SHP77 treated with DMSO at 0.1 percent for 48 hours (cell line): ENCODE measurements at places on chromosomes 2 and 18.

GRCh38 chr2:224319750-224320149 lies 82.2 kb downstream of the FAM124B start:
- DNase-seq = no peak

DNA sequence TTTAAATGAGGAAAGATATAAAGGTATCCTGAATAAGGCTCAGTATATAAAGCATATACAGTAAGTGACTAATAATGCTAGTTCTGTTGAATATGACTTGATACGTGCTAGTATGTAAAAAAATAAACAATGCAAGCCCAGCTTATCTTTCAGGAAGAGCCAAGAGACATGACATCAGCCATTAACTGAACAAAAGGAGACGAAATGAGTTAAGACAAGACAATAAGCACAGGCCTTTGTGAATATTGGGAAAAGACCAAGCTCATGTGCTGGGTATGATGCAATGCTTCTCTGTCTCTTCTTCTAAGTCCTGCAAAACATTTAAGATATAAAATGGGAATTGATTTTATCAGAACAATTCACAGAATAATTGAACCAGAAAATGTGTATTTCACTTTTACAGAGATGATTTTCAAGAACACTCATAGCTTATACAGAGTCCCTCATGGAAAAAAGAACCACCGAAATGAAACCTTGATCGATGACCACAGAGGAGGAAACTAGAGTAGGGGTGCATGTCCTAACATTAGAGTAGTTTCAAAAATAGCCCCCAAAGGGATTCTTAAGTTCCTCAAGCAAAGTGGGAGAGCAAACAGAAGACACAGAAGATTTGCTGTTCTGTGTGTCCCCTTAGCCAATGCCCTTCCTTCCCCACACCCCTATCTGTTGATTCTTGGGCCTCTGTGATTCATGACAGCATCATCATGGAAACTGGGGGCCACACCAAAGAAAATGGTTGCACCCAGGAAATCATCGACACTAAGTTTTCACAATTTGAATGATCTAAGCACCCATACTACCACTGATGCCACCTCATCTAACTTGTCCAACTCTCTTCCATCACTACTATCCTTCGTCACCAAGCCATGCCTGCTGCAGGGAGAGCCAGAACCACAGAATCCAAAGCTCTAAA lies 68.0 kb upstream of the CRIM1 start:
- no peak for DNase-seq

- no peak for DNase-seq
These were observed 5.8 kb upstream of the PRELID3A start for GRCh38 chr18:12401881-12402280.

- no peak for DNase-seq
These were observed 73.0 kb upstream of the CYRIA start for GRCh38 chr2:16738361-16739225.

- DNase-seq = no peak
These were observed 4.2 kb downstream of the NAPG start for GRCh38 chr18:10530002-10530401.

- no peak for DNase-seq
These were observed 90.5 kb downstream of the ICOS start for GRCh38 chr2:204027091-204027490.

GRCh38 chr18:55251254-55251971 lies 292.2 kb upstream of the CCDC68 start:
- DNase-seq = no peak

- no peak for DNase-seq
These were observed 68.9 kb downstream of the VAPA start for GRCh38 chr18:9982711-9983110.

GRCh38 chr2:191688934-191689695 lies 11.2 kb downstream of the NABP1 start:
- no peak for DNase-seq

DNA sequence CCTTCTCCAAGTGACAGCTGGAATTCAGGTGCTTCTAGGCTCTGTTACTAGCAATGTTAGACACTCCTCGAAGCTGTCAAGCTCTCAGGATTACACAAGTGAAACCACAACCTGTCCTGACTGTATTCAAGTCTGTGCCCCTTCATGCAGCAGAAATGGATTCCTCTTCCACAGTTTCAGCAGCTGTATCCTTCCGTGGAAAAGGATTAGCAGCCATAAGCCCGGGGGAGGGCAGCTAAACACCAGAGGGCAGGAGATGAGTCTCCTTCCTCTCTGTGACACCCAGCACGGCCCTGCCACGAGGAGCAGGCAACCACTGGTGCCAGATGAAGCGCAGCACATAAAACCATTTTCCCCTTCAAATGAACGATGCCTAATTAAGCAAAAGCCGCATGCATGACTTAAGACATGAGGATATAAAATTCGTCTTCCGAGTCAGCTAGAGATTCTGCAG lies 1.2 kb downstream of the ST3GAL5 start:
- DNase-seq = peak; percentile 19

GRCh38 chr2:128796321-128796720 lies 477.7 kb upstream of the HS6ST1 start:
- DNase-seq = no peak

DNA sequence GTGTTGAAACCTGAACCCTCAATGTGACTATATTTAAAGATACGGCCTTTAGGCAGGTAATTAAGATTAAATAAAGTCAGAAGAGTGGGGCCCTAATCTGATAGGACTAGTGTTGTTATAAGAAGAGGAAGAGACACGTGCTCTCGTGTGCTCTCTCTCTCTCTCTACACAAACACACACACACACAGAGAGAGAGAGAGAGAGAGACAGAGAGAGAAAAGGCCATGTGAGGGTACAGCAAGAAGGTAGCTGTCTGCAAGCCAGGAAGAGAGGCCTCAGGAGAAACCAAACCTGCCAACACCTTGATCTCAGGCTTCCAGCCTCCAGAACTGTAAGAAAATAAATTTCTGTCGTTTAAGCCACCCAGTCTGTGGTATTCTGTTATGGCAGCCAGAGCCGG lies 106.7 kb downstream of the FTCDNL1 start:
- DNase-seq = no peak

DNA sequence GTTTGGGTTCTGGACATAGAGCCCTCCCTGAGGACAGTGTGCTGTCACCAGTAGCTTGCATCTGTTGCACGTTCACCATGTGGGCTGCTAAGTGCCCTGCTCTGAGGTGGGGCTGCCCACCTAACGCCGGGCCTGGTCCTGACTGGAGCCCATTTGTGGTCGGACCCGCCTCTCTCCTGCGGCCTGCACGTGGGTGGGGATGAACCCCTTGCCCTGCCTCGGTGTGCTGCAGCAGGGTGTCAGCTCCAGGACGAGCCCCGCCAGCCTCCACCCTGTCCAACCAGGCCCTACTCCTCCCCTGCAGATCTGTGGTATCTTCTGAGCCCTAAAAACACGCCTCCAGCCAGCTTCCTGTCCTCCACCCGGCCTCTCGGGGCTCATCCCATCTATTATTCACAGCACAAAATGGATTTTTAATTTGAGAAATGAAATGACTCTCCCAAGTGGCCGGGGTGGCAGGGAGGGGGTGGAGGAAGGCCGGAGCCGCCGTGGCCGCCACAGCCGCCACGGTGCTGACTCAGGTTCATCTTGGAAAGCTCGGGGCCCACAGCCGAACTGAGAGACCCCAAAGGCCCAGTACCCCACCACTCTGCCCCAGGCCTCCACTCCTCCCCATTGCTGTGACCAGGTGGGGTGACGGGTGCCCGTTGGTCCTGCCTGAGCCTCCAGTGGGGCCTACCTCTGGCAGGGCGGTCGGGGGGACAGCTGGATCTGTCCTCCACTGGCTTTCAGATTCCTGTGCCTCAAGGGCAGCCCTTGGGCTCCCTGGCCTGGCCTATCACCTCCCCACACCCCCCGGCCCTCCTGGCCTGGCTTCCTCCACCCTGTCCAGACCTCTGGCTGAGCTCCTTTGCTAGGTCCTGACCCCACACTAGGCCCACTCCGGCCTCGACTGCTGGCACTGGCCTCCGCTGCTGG lies 2.8 kb upstream of the ECEL1 start:
- no peak for DNase-seq

DNA sequence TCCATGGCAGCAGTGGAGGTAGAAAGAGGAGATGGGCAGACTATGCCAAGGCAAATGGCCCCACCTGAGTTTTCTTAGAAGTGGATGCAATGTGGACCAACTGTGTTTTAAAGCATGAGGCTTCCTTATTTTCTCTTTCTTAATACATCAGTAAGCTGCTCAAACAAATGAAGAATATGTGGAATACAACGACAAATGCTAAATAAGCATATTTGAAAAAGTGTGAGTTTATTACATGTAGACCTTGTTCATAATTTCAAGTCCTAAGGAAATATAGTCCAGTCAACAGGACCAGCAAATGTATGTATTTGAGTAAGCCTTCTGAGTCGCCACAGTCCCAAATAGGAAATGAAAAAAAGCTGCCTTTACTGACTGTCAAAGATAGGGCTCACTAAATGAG lies 177.8 kb downstream of the PRPF40A start:
- no peak for DNase-seq

GRCh38 chr18:29188760-29189159 lies 1011.8 kb upstream of the CDH2 start:
- no peak for DNase-seq

DNA sequence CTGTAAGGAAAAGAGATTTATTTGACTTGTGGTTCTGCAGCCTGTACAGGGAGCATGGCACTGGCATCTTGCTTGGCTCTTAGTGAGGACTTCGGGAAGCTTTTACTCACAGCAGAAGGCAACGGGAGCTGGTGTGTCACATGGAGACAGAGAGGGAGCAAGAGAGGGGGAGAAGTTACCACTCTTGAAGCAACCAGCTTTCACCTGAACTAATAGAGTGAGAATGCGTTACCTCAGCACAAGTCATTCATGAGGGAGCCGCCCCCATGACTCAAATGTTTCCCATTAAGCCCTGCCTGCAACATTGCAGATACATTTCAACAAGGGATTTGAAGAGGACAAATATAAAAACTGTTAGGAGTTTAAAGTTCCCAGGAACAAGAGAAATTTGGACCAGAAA lies 190.0 kb downstream of the CYRIA start:
- no peak for DNase-seq

GRCh38 chr2:30106543-30106942 lies 40.3 kb upstream of the YPEL5 start:
- no peak for DNase-seq

DNA sequence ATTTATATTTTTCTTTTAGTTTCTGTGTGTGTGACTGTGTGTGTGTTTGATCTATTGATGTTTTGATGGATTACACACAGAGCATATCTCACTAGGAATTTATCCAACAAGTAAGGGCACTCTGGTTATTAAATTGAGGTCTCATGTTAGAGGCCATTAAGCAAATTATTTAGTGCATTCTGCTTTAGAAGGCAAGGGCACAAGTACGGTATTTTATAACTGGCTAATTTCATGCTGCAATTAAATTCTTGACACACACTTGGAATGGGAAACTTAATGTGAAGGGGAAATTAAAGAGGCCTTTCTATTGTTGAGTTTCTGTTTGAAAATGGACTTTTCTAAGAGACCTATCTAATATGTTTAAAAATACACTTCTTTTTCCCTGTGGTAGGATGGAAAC lies 25.8 kb downstream of the NYAP2 start:
- DNase-seq = no peak

GRCh38 chr2:238720232-238720672 lies 127.6 kb upstream of the TWIST2 start:
- no peak for DNase-seq

DNA sequence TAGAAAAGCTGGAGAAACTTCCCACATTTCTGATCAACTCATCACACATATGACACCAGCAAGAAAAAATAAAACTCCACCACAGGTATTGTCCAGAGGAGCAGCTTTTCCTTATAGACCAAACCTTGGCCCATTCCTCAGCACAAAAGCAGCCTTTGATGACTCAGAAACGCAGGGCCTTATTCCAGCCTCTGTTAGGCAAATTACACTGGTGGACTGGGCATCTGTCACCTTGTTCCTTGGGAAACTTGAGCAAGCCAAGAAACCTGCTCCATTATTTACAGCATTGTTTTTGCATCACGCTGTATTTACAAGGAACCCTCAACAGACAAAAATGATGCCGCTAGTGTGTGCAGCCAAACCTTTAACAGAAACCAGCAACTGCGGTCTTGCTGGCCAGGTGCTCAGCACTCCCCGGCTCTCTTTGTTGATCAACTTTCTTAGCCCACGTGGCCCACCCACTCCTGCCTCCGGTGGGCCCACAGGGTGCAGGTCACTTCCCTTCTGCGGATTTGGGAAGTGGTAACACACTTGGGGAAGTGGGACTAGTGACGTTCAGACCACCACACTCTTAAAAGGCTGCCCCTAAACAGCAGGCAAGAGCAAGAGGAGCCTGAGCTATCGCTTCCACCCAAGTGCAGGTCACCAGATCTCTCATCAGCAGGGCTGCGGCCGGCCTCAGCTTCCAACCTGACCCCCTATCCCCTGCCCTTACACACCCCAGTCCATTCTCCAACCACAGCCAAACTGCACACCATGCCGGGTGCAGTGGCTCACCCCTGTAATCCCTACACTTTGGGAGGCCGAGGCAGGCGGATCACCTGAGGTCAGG lies 1.5 kb downstream of the AP1S3 start:
- DNase-seq = no peak

- DNase-seq = no peak
These were observed 107.2 kb downstream of the CD226 start for GRCh38 chr18:69840445-69840844.

DNA sequence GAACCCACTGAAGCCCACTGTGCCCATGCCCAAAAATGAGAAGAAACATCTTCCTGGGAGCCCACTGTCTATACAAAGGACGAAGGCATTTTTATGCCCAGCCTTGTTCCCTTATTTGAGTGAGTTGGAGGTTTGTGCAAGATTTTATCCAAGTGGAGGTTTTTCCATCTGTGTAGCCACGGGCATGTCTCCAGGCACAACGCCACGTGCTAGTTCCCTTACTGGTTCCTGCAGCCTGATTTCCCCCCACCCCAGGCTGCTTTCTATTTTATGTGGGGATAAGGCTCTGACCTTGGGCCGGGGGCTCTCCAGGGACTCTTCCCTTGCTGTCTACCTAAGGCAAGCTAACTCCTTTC lies 22.2 kb upstream of the TXNL4A start:
- DNase-seq = no peak

DNA sequence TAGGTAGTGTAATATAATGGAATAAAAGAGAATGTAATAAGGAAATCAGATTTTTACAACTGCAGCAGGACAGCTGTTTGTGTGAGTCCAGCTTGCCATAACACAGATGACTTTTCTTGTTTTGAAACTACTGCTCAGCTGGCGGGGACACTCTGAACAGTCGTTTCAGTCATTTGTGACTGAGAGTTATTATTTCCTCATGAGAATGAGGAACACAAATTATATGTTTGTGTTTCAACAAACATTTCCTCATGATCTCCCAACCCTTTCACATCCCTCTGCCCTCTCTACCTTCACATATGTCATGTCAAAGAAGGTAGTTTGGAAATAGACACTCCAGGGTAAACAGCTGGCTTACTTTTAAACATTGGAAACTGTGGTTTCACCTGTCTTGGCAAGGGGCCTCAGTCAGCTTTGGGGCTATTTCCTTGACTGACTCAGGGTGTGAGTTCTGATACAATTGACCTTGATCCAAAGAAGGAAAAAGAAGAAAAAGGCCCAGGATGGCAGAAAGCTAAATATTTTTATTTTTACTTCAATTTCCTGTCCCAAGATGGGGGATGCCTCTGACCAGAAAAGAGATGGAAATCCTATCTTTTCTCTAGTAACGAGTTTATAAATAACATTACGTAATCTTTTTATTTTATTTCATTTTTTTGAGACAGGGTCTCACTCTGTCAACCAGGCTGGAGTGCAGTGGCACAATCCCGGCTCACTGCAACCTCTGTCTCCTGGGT lies 593 bp downstream of the SP140L start:
- no peak for DNase-seq
